ENCODE measurements at places on chromosomes 1 and 21.

- DNase-seq, result no peak
These were observed 1.7 kb downstream of the EGLN1 start for GRCh38 chr1:231420299-231420958.

- DNase-seq, result no peak
These were observed 4.2 kb upstream of the CCT8 start for GRCh38 chr21:29077651-29078090.

DNA sequence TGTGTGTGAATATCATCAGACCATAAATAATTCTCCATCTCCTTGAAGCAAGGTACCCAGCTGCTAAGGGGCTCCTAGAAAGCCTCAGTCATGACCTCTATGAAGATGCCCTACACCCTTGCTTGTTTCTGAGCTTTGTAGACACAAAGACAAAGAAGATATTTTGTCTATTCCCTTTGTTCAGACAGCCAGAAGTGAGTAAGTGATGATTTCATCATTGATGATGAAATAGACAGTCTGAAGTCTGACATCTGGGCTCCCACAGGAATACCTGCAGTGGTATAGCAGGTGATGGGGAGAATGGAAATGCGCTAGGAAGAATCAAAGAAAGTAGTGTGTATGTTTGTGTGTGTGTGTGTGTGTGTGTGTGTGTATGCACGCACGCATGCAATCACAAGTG is 82.2 kb upstream of the DPT start:
- no peak for DNase-seq

DNA sequence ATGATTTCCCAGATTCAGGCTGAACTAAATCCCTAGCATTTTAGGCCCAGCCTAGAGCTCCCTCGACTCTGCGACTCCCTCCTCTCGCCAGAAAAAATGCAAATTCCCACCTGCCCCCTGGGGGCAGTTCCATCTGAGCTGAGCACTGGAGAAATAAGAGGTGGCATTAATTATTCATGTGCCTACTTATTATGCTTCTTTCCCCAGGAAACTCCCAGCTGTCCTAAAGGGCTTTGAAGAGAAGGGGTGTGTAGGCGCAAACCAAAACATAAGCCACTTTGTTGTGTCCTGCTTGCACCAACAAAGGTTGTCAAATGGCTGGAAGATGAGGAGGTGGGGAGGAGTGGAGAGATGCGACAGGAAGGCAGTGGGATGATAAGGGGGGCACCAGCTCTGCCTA is 41.4 kb upstream of the GOLT1A start:
- DNase-seq, result no peak

GRCh38 chr1:170929835-170930554 is 5.3 kb upstream of the MROH9 start:
- DNase-seq, result peak; percentile 31

GRCh38 chr1:10170239-10170574 is 40.2 kb upstream of the KIF1B start:
- DNase-seq, result no peak

DNA sequence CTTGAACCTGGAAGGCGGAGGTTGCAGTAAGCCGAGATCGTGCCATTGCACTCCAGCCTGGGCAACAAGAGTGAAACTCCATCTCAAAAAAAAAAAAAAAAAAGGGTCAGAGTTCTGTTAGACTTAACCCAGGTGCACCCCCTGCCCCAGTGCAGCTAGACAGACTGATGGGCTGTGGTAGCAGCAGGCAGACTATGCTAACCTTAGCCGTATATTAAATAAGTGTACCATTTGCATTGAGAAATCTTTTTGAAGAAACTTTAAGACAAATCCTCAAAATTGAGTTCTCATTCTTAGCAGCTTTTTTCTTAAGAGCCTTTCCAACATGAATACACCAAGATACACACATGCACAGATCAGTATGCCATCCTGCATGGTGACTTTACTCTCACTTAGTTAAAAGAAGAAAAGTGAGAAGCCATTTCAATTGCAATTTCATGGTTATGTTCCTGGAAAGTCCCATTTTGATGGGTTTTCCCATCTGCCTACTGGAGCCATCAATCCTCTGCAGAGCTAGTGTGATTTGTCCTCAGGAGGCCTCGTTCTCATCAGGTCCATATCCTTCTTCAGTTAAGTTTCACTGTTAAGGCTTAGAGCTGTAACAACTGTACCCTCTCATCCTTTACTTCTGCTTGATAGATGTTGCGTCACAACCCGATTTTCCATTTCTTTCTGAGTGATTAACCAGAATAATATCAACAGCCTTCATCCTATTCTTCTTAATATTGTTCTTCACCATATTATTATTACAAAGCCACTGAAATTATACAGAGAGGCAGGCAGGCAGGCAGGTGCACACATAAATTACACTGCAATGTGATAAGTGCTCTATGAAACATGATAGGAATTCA is 7.3 kb downstream of the FCRLB start:
- DNase-seq, result no peak

GRCh38 chr1:246681900-246682895 is 42.0 kb upstream of the SCCPDH start:
- DNase-seq, result no peak

GRCh38 chr1:150596976-150597375 is 17.6 kb upstream of the MCL1 start:
- no peak for DNase-seq

DNA sequence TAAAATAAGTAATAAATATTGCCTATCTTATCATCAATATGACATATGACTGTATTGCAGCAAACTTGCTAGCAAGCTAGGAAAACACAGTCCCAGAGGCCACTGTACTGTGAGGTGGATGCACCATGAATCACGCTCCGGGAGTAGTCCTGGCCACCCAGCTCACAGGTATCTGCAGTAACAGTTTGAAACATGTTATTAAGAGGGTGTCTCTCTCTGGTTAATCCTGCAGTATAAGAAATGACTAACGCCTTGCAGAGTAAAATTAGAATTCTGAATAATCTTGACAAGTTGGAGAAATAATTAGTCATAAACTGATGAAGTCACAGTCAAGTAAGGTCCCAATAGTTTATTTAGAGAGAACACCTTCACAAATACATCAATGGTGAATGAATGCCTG is 34.0 kb upstream of the DPT start:
- no peak for DNase-seq

DNA sequence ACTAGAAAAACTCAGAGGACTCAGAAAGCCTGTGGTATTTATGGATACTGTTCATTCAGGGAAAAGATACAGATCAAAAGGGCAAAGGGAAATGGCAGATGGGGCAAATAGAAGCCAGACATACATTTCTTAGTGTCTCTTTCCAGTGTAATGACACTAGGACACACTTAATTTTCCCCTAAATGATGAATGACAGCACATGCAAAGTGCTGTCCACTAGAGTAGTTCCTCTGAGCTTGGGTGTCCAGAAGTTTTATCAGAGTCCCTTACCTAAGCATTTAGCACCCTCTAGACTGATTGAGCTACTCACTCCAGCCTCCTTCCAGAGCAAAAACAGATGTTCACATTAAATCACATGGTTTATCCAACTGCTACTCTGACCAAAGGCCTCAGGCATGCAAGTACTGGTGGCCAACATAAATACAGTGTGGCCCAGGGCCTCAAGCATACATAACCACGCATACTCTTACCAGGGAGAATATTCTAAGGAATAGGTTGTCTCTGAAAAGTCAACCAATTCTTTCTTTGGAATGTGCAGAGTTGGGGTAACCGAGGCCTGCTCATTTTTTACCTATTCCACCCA is 166.9 kb downstream of the NCAM2 start:
- peak; percentile 17 for DNase-seq

GRCh38 chr1:109137958-109138357 is 24.0 kb downstream of the ELAPOR1 start:
- DNase-seq, result no peak

GRCh38 chr1:18681423-18681835 is 50.8 kb downstream of the PAX7 start:
- no peak for DNase-seq

GRCh38 chr21:14814991-14815390 is 249.8 kb downstream of the NRIP1 start:
- DNase-seq, result no peak

- no peak for DNase-seq
These were observed 279.9 kb downstream of the LRRC7 start for GRCh38 chr1:69847670-69848069.

DNA sequence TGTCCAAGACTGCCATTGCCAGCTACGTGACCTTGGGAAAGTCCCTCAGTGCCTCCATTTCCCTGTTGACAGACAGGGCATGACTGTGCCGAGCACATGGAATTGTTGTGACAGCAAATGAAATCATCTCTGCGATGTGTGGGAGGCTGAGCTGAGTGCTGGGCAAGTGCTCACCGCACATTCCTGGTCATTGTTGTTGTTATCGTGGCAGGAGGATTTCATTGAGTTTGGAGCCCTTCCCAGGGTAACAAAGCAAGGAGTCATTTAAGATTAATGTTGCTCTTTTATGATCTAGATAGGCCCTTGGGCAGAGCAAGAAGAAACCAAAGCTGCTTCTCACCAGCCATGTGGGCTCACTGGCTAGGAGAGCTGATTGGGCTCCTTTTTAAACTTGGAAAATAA is 39.6 kb upstream of the ITPKB start:
- peak; percentile 5 for DNase-seq

DNA sequence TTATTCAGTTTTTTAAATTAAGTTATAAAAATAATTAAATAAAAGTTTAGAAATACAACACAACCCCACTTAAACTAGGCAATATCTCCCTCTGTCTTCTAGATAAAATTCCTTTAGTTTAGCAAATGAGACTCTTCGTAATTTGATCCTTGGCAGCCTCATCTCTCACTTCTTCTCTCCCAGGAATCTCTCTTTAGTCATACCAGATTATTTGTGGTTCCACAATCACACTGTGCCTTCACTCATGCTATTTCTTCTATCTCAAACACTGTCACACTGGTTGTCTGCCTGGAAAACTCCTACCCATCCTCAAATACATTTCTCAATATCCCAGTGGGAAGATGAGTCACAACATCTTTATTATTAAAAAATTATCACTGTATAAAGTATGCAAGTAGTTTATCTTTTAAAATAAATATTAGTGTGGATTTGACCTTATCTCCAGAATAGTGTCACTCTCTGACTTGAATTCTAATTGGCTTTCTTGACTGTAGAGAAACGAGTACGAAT is 195.5 kb downstream of the KCNH1 start:
- DNase-seq, result no peak

All from left renal cortex interstitium (tissue), 4 donors.